Stimulated activated CD4-positive, alpha-beta T cell treated with anti-CD3 and anti-CD28 coated beads, Interleukin-4, amount 100 ng/mL, for 4 hours (primary cell): ENCODE measurements at places on chromosomes 4 and X.

DNA sequence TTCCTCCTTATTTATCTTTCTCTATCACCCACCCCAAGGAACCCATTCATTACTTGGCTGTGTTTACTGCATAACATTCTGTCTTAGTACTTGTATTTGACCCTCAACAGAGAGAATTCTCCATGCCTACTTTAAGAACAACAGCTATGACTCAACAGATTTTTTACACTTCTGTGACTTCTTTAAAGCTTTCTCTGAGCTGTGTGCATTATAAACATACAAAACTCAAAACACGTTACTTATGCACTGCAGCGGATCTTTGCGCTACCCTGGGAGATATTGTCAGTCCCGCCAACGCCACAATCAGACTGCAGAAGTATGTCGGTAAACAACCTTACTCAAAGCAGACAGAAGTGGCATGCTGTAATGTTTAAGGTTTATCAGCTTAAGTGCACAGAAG lies 35.1 kb downstream of the PRKX start:
- no peak for DNase-seq

DNA sequence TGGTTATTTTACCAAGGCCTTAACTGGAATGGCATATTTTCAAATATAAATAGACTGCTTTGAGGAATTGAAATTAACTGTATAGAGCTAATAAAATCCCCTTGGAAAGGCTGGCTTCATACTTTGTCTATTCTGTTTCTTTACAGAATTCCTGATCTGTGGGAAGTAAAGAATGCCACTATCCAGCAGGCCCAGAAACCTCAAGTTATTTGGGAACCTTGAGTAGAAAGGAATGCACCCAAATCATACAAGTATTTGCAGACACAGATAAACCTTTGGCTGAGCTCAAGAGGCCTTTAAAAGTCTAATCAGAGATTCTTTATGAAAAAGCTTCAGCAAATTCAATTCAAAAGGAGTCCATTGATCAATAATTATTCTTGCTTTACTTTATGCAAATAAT lies 975.7 kb upstream of the PABPC4L start:
- no peak for DNase-seq

GRCh38 chrX:146887020-146887419 lies 72.5 kb upstream of the CXorf51A start:
- no peak for DNase-seq

- peak; percentile 10 for DNase-seq
Measured at GRCh38 chrX:7170898-7171297, 22.9 kb upstream of the PUDP start.

- DNase-seq, result no peak
Measured at GRCh38 chr4:13611283-13611842, 16.2 kb downstream of the BOD1L1 start.

GRCh38 chr4:7770224-7771050 lies 169.2 kb downstream of the AFAP1 start:
- DNase-seq, result no peak

DNA sequence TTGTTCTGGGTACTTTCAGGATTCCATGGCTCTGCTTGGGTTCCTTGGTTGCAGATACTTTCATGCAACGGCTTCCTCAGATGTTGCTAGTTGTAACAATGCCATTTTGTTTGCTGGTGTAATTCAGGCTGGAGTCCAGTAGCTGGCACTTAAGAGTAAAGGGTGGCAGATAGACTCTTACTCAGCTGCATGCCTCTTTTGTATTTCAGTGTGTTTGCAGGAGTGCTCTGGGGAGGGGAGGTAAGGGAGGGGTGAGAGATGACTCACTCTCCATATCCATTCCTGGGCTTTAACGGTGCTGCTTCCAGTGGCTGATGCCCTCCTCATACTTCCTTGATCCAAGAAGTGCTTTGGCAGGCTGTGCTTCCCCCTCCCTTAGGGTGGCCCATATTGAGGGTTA lies 155.2 kb downstream of the ZNF330 start:
- DNase-seq, result no peak

DNA sequence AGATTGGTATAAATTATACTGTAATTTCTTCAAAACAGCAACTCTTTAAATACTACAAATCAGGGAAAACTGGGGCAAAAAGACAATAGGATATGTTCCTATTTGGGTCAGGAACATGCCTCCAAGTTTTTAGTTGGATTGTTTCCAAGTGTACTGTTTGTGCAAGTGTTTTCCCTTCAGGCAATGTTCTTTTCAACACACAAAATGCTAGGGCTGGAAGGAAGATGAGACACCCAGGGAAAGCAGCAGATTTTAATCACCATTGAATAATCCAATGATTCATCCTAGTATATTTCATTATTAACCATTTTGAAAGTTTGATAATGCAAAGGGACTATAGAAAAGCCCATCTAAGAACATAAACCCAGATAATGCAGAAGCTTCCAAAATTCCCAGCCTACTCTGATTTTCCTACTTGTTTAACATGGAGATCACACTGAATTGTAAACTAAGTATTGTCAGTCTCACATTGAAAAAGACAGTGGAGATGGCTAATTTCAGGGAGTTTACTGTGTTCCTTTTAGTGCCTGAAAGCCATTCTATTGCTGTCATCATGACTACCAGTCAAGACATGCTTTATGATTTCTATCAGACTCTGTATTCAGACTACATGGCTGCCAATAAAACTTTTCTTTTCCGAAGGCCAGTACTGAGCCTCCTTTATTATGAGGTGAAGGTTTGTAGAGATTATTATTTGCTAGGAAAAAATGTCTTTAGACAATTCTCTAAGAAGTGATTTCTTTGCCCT lies 38.6 kb downstream of the COL4A6 start:
- DNase-seq, result no peak

DNA sequence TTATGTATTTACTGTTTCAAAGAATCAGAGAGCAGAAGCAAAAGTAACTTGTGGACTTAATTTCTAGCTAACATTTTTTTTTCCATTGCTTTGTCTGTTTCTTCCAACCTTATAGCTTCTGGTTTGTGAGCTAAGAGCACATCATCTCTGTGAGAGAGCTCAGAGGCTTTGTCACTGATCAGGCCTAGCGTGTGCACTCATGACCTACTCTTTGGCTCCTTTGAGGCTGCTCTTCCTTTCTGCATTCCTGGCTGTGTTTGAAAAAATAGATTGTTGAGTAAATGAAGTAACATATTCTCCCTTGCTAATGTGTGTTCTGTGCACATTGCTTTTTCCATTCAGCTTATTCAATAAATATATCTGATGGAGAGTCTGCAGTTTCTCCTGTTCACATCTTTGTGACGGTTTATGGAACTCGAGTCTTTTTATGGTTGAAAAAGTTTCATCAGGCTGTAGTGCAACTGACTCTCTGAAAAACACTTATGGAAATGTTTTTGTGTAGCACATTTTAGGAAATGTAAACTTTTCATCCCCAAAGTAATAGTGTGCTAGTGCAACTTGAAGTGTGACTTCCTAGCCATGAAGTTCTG lies 133.0 kb downstream of the RAPGEF2 start:
- DNase-seq, result no peak

DNA sequence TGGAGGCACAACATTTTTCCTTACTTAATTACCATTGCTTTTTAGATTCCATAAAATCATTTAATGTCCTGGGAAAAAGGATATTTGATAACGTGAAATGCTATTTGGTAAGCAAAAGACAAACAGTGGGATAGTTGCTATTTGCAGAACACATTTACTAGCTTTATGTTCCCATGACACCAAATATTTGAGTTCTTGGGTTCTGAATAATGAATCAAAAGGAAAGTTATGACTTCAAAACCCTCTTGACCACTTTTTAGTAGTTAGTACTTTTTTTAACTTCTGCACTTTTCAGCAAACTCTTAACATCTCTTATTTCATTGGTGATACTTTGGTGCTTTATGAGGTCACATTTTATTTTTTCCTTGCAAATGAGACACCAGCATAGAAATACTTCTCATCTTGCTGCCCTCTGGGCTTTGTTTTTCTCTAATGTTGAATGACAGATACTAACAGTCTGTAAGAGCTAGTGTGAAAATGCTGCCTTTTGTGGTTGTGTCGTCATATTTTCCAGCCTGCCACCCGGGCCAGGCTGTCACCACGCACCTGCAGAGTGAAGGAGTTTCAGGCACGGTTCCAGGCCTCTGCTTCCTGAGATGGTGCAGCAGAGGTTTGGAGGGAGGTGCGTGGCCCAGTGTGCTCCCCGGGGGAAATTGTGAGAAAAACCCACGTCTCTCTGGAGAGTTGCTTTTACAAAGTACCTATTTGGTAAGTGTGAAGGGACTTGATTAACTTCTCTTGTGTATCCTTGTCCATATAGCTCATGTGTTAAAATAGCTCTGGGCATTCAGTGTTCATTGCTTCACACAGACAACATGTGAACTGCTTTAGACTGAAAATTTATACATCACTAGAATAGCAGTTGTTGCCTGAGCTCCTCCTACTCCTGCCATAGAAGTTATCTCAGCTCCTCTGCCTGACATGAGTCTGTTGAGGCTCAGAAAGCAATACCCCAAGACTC lies 34.7 kb downstream of the MSL3 start:
- peak; percentile 77 for DNase-seq

DNA sequence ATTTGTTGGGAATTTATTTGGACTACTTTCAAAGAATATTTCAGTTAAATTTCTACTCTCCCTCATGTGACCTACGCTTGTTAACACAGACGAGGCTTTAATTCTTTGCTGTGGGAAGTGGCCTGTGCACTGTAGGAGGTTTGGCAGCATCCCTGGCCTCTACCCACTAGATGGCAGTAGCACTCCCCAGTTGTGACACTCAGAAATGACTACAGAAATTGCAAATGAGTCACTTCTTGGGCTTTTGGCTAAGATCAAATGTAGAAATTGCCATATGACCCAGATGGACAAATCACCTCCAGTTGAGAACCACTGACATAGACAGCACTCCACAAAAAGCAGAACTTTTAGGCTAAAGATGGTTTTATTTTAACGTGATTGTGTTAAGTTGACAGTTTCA lies 22.1 kb downstream of the PIR start:
- peak; percentile 39 for DNase-seq

GRCh38 chr4:158193171-158193749 lies 17.0 kb upstream of the TMEM144 start:
- DNase-seq, result no peak

DNA sequence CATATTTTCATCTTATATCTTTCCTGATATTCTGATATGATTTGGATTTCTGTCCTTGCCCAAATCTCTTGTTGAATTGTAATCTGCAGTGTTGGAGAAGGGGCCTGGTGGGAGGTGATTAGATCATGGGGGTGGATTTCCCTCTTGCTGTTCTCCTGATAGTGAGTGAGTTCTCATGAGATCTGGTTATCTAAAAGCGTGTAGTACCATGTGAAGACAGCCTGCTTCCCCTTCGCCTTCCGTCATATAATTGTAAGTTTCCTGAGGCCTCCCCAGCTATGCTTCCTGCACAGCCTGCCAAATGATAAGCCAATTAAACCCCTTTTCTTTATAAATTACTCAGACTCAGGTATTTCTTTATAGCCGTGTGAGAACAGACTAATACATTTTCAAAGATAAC lies 77.2 kb downstream of the ANKRD50 start:
- no peak for DNase-seq

- DNase-seq, result no peak
Measured at GRCh38 chr4:107831140-107831539, 6.4 kb downstream of the SGMS2 start.

DNA sequence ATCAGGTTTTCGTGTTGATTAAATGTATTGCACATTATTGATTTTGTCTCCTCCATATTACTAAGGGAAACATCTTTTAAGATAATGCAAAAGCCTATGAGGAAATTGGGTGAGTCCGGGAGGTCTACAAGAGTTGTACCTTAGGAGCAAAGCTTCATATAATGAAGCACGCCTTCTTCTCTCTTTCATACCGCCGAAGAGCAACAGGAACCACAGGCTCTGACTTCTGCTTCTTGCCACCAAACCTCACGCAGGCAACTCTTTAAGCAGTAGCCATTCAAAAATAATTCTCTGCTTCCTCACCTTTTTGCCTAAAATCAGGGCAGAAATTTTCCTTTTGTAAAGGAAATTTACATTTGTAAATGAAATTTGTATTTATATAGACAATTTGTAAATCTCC lies 139.6 kb downstream of the SPRY1 start:
- no peak for DNase-seq

DNA sequence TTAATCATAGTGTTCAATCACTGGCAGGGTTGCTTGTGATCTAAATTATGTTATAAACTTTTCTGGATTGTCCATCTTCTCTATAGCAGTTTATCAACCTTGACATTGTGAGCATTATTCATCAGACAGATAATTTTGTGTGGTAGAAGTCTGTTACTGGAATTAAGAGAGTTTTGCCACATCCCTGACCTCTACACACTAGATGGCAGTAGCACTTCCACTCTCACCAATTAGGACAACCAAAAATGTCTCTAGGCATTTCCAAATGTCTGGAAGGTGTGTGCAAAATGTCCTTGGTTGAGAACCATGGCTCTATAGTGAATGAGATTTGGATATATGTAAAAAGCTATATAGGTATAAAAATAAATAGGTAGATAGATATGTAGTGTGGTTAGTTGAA lies 324.1 kb upstream of the FAM47C start:
- no peak for DNase-seq

DNA sequence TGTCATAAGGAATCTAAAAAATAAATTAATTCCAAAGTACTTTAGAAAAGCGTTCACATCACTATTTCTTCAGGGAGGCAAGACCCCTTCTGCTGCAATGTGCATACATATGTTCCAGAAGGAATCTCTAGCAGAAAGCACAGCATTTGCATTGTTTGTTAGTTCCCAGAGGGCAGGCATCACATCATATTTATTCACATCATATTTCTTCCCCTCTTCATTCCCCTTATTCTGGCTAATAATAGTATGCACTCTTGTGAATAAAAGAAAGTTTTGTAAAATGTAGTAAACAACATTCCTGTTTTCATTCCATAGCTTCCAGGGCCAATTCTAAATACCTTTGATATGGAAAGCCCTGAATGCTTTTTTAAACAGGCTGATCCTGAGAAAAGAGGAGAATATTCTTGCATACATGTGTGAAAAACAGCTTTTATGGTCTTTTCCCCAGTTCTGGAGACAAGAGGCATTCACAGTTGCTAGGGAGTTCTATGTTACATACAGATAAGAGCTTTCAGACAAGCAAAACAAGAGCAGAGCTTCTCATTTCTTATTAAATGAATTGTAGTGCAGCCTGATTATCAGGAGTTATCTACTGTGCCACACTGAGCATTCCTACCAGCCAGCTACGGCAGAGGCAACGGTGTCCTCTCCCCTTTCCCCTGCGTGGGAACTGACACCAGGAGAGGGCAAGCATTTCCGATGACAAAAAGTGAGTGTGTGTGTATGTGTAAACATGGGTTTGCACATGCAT lies 15.2 kb downstream of the GATB start:
- DNase-seq, result no peak

DNA sequence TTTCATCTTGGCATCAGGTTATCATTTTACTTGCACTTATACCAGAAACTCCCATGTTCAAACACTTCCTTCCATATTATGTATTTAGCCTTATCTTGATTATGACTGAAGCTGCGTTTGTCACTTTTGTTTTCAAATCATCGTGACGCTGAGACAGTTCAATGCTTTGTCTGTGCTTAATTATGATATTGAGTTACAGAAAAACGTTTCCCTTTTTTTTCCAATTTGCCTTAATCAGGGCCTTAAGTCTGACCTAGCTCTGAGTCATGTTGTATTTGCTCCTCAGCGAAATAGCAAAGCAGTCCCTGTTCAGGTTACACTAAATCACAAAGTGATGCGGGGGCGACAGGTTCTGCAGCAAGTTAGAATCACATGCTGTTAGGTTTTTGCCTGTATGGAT lies 254.7 kb downstream of the AFF2 start:
- DNase-seq, result no peak

- DNase-seq, result no peak
Measured at GRCh38 chr4:6834867-6835266, 52.3 kb downstream of the KIAA0232 start.
